ENCODE measurements at places on chromosomes 11 and 22.

DNA sequence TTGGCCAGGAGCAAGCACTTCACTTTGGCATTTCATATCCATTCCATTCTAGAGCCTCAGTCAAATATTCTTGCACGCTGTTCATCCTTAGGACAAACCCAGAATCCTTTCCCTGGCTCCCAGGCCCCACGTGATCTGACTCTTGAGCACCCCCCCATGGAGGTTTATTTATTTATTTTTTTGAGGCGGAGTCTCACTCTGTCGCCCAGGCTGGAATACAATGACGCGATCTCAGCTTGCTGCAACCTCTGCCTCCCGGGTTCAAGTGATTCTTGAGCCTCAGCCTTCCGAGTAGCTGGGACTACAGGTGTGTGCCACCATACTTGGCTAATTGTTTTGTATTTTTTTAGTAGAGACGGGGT is 12.7 kb upstream of the TSGA10IP start:
- no peak for DNase-seq

GRCh38 chr11:117428856-117429229 is 101.2 kb downstream of the CEP164 start:
- no peak for DNase-seq

GRCh38 chr22:44917372-44918165 is 92.2 kb downstream of the PHF21B start:
- no peak for DNase-seq

DNA sequence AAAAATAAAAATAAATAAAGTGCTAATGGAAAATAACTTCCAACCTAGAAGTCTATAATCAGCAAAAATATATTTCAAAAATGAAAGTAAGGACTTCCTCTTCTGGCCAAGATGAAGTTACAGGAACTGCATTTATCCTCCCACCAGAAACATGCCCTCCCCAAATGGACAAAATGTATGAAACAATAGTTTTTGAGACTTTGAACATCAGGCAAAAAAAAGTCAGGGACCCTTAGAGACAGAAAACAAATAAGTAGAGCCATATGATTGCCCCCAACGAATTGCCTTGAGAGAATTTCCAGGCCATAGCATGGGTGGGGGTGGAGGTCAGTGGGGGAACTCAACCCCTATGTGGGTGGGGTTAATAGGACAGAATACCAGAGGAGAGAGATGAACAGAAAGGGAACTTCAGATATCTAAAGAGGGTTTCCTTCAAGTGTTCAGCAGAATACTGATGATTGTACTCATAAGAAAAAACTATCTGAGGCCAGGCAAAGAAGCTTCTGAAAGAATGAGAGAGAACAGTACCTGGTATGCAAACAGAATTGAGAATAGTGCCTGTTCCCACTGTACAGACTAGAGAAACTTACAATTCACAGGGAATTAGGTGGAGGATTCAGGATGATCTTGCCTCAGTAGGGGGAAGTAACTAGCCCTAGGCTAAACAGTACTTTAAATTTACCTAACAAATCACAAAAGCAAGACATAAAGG is 26.6 kb upstream of the IL10RA start:
- DNase-seq = no peak

- DNase-seq = no peak
Measured at GRCh38 chr11:104095791-104096190, 59.4 kb downstream of the DDI1 start.

- DNase-seq = no peak
Measured at GRCh38 chr11:83613767-83614121, 327.6 kb upstream of the CCDC90B start.

DNA sequence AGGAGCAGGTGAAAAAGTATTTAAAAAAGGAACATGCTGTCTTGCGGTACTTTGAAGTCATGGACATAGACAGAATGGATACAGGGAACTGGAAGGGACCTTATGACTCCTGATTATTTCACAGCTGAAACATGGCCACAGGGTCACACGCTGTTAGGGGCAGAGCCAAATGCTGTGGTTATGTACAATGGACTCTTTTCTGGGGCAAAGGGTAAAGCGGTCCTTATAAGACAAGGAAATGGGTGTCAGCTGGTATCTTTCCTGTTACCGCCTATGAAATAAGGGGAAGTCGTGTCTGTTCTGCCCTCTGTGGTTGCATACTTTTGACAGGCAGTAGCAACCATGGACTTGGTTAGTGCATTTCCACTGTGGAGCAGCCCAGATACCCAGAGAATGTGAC is 12.8 kb upstream of the ST14 start:
- no peak for DNase-seq
